ENCODE measurements at places on chromosomes 5 and 9. TPM values are rescaled to one million over a fixed set of nuclear protein-coding genes. Genes with fewer than 3 reads are reported as not detected.

Gene RAB3C
- total RNA-seq = not detected

Gene FCN1
- not detected for total RNA-seq

Gene ENHO
- not detected for total RNA-seq

Gene PCDHGA8
- not detected for total RNA-seq

Gene PCDHGA6
- 0.17 TPM for total RNA-seq

GRCh38 chr9:35669331-35670145 lies 4.2 kb upstream of the CA9 start:
- DNase-seq = peak; percentile 58

DNA sequence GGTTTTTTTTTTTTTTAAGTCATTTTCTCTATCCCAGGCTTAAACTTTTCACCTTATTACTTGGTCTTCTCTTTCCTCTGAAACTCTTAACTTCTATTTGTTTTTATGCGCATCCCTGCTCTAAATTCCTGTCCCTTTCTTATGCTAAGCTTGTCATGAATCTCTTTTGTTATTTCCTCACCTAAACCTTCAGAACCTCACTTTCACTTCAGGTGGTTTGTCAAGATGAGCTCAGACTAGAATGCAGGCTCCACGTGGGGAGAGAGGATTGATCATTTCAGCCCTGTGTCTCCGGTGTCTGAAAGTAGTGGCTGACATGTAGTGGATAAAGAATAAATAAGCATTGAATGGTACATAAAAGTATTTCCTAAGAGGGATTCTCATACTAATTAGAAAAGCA lies 63.6 kb downstream of the ANXA1 start:
- DNase-seq = no peak

- DNase-seq = no peak
These were observed 287.8 kb downstream of the GAS1 start for GRCh38 chr9:86659413-86660046.

DNA sequence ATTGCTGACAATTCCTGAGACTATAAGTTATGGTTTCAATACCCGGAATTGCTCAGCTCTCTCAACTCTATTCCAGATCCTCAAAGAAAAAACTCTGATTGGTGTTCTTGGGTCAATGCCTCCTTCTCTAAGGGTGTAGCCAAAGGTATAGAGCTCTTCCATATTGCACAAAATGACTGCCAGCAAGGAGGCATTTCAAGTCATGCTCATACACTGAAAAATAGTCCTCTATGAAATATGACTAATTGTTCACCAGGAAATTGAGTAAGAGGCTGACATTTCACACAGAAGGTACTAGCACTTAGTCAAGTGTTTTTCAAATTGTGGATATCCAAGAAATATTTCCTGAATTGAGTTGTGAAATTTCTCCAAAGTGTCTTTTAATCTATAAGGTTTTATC lies 111.1 kb upstream of the KLF9 start:
- peak; percentile 57 for DNase-seq

- DNase-seq = no peak
These were observed 63.3 kb downstream of the GALNT10 start for GRCh38 chr5:154253807-154254206.

DNA sequence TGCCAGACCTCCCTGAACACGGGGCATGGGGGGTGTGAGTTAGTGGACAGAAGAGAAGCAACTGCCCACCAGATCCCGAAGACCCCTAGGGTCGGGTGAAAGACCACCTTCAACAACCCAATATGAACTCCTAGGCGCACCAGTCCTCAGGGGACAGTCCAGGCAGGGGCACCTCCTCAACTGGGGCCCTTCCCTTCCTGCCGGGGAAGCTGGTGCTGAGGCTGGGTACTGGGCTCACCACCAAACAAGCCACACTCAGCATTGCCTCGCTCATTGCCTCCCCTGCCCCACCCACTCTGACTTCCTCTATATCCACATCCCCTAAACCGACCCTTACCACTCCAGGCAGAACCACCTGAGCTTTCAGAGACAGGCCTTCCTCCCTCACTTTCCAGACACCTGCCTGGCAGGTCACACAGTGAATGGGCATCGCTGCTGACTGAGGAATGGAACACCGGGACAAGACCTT lies 42.5 kb downstream of the SEMA4D start:
- no peak for DNase-seq

GRCh38 chr9:111866976-111867375 lies 29.6 kb upstream of the UGCG start:
- peak; percentile 45 for DNase-seq

- DNase-seq = no peak
These were observed 3.4 kb downstream of the RPL37 start for GRCh38 chr5:40831346-40832210.

DNA sequence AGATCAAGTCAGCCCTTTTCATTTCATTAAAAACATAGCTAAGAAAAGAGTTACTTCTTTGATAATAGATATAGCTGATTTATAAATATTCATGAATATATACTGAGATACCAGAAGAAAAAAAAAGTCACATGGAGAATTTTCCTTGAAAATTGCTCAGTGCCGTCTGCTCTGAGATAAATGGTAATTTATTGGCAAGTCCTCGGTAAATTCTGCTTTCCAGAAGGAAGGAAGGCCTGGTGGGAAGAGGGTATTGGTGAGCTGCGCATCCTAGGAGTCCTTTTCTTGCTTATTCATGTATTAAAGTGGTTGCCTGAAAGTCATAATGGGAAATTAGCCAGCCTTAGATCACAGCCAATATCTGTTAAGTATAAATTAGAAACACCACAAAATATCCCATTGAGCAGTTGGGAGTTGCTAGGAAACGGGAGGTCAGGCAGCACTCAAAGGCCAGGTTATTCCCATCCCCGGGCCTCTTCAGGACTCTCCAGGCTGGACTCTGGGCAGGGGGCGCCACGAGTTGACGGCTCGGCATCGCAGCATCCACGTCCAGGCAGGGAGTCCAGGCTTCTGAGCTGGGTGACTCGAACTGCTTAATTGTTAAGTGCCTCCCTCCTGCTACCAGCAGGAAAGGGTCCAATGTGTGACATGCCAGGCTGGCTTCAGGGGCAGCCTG lies 116.7 kb upstream of the RETREG1 start:
- no peak for DNase-seq

GRCh38 chr5:121731377-121731776 lies 120.3 kb upstream of the FTMT start:
- no peak for DNase-seq

DNA sequence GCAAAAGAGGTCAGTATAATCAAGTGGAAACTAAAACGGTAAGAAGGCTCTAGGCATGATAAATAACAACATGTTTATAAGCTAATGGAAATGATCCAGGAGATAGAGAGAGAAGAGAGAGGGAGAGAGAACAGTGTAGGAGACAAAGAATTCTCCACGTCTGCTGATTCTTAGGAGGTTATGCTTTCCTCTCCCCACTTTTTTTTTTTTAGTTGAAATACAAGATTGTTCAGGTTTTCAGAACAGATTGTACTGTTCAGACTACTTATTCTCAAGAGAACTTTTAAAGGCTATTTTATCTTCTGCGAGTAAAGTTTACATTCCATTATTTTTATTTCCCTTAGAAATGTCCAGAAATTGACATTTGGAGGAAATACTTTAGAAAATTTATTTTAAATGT lies 4.0 kb downstream of the CCDC192 start:
- no peak for DNase-seq

GRCh38 chr5:152329761-152330283 lies 75.3 kb downstream of the NMUR2 start:
- no peak for DNase-seq

DNA sequence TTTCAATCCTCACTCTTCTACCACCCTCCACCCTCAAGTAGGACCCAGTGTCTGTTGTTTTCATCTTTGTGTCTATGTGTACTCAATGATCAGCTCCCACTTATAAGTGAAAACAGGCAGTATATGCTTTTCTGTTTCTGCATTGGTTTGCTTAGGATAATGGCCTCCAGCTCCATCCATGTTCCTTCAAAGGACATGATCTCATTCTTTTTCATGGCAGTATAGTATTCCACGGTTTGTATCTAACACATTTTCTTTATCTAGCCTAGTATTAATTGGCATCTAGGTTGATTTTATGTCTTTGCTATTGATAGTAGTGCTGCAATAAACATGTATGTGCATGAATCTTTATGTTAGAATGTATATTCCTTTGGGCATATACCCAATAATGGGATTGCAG lies 259.8 kb upstream of the KIF2A start:
- DNase-seq = no peak

Data from PC-9 (cell line).